Natural killer cell treated with Interleukin-12 subunit alpha and Interleukin-12 subunit beta and Interleukin-15 and Interleukin-18, amount 100 ng/mL, for 72 hours (primary cell): ENCODE measurements at places on chromosomes 11 and 22. TPM values are rescaled to one million over a fixed set of nuclear protein-coding genes. Genes with fewer than 3 reads are reported as not detected.

The SCGB1D2 gene
- total RNA-seq = not detected

DNA sequence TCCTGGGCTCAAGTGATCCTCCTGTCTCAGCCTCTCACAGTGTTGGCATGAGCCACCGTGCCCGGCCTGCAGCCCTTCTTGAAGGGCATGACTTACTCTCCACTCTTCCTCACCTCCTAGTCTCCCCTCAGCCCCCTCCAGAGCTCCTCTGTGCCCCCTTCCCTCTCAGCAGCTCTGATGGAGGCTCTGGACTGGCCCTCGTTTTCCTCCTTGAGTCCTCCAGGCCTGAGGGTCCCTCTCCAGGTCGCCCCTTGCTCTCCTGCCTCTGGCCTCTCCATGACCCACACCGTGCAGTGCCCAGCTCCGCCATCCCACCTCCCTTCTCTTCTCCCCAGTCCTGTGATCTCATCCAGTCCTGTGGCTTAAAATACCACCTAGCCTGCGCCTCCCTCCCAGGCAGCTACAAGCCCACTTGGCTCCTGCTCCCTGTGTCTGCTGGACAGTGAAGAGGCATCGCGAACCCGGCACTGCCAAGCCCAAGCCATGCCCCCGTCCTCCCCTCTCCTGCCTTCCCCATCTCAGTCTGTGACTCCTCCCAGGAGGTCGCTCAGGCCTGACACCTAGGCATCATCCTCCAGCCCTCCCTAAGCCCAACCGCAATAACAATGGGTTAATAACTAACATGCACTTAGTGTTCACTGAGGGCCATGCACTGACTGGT lies 11.9 kb downstream of the KCNJ4 start:
- no peaks in the 10 kb centered on the region for H3K36me3 ChIP-seq
- H3K27me3 ChIP-seq = peaks cover 21% of the 10 kb centered on the region
- no peak overlapping the region for H3K4me3 ChIP-seq
- no peak overlapping the region for H3K27ac ChIP-seq
- no peaks in the 10 kb centered on the region for H3K4me1 ChIP-seq

- H3K4me1 ChIP-seq = peaks cover 5% of the 10 kb centered on the region
- no peak for DNase-seq
- H3K27me3 ChIP-seq = peaks cover 3% of the 10 kb centered on the region
Measured at GRCh38 chr11:12061851-12062560, 48.4 kb upstream of the MICAL2 start.

DNA sequence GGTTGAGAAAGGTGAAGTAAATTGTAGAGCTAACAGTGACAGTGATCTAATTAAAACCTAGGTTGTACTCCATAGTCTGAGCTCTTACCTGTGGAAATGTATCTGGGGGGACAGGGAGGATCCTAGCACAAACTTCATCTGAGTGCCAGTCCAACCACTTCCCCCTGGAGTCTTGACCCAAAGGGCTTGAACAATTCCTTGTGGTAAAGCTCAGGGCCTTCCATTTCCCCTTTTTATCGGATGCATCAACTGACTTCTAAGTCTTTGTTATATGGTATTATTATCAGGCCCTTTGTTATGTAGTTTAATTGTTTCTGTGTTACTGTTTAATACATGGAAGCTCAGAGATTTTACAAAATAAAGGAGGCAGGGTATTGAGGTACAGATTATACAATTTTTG lies 140.2 kb upstream of the SESN3 start:
- H3K27ac ChIP-seq = no peak overlapping the region
- DNase-seq = no peak
- H3K36me3 ChIP-seq = no peaks in the 10 kb centered on the region
- H3K27me3 ChIP-seq = peaks cover 39% of the 10 kb centered on the region
- no peak overlapping the region for H3K4me3 ChIP-seq
- H3K4me1 ChIP-seq = no peaks in the 10 kb centered on the region

The UBQLN3 gene
- total RNA-seq = not detected

The CHST1 gene
- not detected for total RNA-seq

- H3K27me3 ChIP-seq = no peaks in the 10 kb centered on the region
- H3K4me3 ChIP-seq = no peak overlapping the region
- peaks cover 37% of the 10 kb centered on the region for H3K4me1 ChIP-seq
- peaks cover 20% of the 10 kb centered on the region for H3K36me3 ChIP-seq
- DNase-seq = no peak
Measured at GRCh38 chr11:67588136-67588503, 4.5 kb downstream of the GSTP1 start.

The SLC15A3 gene
- total RNA-seq = 5.0 TPM

DNA sequence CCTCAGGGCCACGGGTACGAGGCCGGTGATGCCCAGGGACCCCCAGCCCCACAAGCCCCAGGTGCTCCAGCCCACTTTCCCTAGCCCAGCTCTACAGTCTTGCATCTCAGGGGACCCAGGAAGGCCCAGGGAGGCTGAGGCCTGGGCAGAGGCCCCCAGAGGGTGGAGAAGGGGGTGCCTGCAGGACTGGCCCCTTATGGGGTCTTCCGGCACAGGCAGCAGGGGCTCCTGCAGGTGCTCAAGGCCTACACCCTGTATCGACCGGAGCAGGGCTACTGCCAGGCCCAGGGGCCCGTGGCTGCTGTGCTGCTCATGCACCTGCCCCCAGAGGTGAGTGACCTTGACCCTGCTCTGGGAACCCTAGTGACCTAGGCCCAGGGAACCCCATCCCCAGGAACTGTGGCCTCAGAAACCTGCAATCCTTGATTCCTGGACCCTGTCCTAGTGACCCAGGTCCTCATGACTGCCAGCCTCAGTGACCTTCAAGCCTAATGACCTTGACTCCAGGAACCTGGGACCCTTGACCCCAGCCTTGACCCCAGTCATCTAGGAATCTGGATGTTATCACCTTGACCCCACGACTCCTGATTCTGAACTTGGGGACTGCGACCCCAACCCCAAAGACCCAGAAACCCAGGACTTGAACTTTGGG lies 1.9 kb downstream of the TBC1D10C start:
- H3K4me3 ChIP-seq = peak overlapping the region; percentile 91
- peaks cover 45% of the 10 kb centered on the region for H3K4me1 ChIP-seq
- H3K27ac ChIP-seq = peak overlapping the region; percentile 97
- no peak for DNase-seq
- H3K36me3 ChIP-seq = no peaks in the 10 kb centered on the region
- no peaks in the 10 kb centered on the region for H3K27me3 ChIP-seq

- no peak for DNase-seq
- no peak overlapping the region for H3K27ac ChIP-seq
- H3K36me3 ChIP-seq = no peaks in the 10 kb centered on the region
Measured at GRCh38 chr22:27139935-27140511, 482.6 kb downstream of the MIAT start.

- peaks cover 10% of the 10 kb centered on the region for H3K27me3 ChIP-seq
- no peak overlapping the region for H3K27ac ChIP-seq
- no peak for DNase-seq
- no peaks in the 10 kb centered on the region for H3K4me1 ChIP-seq
- H3K36me3 ChIP-seq = no peaks in the 10 kb centered on the region
Measured at GRCh38 chr11:59999691-60000090, 17.3 kb upstream of the OOSP4B start.

The CAPRIN1 gene
- total RNA-seq = 228 TPM

The OR4D5 gene
- total RNA-seq = not detected

DNA sequence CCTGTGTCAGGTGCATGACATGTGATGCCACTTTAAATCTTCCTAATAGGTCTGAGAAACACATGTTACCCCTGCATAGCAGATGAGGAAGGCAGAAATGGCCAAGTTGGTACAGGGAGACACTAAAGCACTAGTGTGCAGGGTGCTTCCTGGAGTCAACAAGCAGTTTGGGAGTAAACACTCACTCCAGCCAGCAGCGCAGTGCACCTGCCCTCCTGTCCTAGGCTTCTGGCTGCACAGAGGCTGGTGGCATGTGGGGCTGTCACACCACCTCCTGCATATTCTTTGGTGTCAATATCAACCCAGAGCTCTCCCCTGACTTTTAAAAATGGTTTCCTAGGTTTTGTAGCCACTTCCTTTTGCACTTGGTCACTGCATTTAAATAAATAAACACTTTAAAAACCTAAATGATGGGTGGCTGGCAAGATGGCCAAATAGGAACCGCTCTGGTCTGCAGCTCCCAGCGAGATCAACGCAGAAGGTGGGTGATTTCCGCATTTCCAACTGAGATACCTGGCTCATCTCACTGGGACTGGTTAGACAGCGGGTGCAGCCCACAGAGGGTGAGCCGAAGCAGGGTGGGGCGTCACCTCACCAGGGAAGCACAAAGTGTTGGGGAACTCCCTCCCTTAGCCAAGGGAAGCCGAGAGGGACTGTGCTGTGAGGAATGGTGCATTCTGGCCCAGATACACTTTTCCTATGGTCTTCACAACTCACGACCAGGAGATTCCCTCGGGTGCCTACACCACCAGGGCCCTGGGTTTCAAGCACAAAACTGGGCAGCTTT lies 33.5 kb downstream of the GAB4 start:
- H3K27me3 ChIP-seq = no peaks in the 10 kb centered on the region
- no peak overlapping the region for H3K27ac ChIP-seq
- H3K4me3 ChIP-seq = peak overlapping the region; percentile 18
- H3K36me3 ChIP-seq = peaks cover 25% of the 10 kb centered on the region
- peaks cover 35% of the 10 kb centered on the region for H3K4me1 ChIP-seq
- DNase-seq = no peak

DNA sequence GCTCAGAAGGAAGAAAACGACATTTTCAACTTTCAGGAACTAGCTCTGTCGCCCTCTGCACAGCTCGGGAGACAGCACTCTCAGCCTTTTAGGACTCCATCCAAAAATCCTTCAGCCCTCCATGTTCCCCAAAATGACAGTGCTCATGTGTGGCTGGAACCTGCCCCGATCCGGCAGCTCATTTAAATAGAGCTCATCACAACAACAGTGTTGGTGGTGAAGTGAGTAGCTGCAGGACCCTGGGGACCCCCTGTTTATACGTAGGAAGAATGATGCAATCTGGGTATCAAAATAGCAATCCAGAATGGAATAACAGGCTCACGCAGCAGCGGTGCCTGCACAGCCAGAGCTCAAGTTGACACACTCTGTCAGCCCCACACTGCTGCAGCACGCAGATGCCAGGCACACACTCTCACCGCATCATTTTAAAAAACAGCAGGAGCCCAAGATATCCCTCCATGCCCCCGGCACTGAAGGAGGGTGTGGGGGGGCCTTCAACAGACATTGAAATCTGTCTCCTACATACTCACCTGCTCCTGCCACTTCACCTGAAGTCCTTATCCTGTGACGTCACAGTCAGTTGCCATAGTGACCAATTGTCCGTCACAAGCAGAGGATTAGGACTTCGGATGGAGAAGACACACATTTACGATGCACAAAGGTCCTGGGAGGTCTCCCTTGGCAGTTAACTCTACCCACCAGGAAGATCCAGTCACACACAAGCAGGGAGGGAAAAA lies 24.0 kb downstream of the TRIM66 start:
- peaks cover 5% of the 10 kb centered on the region for H3K4me1 ChIP-seq
- no peaks in the 10 kb centered on the region for H3K27me3 ChIP-seq
- H3K27ac ChIP-seq = no peak overlapping the region
- no peaks in the 10 kb centered on the region for H3K36me3 ChIP-seq

The C1QTNF5 gene
- total RNA-seq = not detected
